ENCODE measurements at places on chromosomes 5 and 9.

DNA sequence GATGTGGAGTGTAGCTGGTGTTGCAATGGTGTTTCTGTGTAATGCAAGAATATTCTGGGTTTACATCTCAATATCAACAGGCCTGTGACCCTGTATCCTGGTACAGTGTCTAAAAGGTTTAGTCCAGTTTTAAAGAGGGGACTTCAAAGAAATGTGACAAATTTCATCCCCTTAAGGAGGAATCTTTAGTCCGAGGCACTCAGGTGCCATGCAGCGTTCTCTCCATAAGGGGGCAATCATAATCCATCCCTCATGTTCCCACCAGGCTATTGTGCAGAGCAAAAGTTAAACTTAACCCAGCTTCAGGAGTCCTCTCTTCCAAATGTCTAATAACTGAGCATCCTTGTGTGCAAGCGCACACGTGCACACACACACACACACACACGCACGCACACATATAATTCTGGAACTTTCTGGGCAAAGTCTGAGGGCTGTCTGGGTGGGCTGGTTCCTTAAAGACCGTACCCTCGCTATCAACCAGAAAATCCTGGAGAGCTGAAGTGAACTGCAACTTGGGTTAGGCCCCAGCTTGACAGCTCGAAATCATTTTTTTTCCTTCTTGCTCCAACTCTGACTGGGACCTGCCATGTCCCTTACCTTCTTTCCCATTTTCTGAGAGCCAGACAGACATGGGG is 46.0 kb downstream of the CRB2 start:
- ATAC-seq = no peak

DNA sequence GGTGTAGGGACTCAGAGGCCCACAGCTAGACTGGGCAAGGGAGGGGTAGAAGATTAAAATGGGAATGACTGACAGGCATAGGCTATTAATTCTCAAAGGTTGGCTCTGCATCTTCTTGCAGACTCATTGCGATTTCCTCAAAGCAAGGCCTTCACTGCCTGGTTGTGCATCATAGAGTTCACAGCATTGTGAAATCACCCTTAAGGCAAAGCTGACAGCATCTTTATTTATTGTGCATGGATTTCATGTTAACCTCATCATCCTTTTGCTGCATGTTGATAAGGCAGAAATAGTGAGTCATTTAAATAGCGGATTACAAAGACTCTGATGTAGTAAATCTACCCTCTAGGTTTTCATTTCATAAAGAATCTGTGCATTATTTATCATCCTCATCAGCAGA is 13.6 kb upstream of the PALM2AKAP2 start:
- ATAC-seq = no peak

DNA sequence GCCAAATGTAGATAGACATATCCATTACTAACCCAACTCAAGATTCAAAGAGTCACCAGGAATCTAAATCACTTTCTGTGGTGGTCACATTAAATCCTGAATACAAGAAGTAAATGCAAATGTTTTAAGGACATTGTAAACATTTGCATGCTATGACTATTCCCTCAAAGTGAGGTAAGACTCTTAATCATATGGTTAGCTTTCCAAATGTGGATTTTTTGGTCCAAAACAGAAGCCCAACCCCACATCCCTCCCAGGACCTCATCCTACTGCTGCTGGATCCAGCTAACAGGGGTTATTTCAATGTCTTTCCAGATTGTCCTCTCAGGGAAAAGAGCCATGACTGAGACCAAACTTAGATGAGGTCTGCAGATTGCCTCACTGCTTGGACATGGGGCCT is 228.1 kb upstream of the PANK3 start:
- ATAC-seq = no peak

DNA sequence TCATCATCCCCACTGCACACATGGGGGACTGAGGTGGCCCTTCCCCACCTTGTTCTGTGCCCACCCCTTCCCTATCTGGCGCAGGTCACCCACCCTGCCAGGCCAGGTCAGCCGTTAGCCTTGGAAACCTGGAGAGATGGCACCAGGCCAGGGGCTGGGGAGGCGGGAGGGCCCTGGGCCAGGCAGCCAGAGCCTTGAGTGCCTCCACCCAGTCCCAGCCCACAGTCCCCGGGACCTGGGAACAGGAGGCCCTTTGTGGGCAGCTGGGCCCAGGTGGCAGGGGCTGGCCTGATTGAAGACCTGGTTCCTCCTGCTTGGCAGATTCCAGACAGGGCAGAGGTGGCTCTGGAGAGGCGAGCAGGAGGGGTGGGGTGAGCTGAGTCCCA is 70.6 kb downstream of the LRSAM1 start:
- ATAC-seq = no peak

- no peak for ATAC-seq
These were observed 292.3 kb downstream of the DTWD2 start for GRCh38 chr5:118696076-118696475.

DNA sequence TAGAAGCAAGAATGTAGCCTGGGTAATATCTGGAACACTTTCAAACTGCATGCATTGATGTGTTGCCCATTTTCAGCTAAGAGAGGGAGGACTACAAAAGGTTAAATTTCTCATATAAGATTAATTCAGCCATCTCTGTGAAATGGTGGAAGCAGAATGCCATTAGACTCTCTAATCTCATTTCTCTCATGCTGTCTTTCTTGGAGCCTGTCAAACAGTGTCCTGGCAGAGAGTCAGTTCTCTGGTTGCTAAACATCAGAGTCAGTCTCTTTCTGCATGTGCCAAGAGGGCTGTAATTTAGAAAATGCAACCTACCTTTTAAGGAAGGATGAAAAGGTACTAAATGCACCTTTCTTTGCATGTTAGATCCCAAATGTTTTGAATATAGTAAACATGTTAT is 910 bp upstream of the GARNL3 start:
- no peak for ATAC-seq

DNA sequence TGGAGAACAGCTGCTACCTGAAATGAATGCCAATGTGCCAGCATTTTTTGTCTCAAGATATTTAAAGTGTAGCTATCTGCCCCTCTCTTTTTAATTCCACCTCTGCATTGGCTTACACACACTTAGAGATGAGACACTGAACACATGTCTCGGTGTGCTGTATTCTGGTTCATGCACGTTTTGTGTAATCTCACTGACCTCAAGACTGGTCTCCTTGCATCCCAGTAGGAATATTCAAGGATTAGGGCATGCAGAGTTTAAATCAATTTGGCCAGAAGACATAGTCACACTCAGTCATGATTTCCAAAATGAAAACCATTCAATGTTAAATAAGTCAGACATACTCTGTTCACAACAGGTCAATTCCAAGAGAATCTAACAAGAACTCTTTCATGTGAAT is 561.8 kb upstream of the TUSC1 start:
- no peak for ATAC-seq

GRCh38 chr9:129290606-129291005 is 112.5 kb upstream of the IER5L start:
- no peak for ATAC-seq

GRCh38 chr5:65796269-65796668 is 74.3 kb downstream of the NLN start:
- ATAC-seq = peak; percentile 74

DNA sequence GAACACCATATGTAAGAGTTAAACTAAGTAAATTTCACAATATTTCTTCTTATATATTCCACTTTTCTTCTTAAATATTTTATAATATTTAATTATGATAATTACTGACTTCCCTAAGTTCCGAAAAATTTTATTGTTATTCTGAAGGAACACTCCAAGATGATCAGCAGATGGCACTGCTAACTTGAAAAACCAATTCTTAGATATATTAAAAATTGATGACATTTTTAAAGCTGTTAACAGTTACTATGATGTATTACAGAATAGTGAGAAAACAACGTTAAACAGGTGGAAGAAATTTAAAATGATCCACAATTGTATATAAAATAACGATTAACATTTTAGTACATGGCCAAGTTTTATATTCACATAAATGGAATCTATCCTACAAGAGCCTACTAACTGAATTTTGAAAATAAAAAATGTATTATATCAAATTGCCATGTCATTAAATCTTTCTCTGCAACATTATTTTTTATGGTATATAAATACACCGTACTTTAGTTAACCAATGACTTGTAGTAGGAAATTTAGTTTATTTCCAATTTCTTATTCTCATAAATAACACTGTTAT is 30.1 kb upstream of the MUSK start:
- no peak for ATAC-seq

- no peak for ATAC-seq
These were observed 479.9 kb downstream of the KDM4C start for GRCh38 chr9:7237473-7238246.

DNA sequence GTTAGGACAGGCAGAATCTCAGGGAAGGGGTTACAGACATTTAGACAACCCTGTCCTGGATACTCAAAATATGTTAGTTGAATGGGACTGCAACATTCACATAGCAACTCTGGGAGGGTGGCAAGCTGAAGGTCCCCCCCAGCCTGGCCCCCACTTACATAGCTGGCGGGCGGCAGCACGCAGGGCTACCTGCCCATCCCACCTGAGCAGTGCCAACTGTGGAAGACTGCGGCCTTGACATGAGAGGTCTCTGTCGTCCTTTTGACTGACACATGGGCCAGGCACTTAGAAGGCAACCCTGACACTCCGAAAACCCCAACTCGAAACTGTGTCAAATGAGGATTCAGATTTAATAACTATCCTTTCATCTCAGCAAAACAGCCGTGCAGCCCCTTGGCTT is 16.5 kb downstream of the PAX5 start:
- no peak for ATAC-seq

DNA sequence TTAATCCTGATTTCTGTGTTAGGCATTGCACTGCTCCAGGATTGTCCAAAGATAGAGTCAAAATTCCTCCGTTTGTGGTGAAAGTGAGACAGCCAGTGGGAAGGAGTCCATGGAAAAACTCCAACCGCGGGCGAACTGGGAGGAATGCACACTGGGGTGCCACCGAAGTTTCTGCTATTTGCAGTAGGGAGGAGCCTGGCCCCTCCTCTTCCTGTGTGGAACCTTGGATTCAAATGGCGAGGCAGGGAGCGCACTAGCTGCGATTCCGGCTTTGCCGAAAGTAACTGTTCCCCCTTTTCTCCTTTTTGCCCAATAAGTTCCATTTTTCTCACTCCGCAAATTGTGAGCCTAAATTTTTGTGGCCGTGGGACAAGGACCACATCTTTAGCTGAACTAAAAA is 9.3 kb downstream of the BAAT start:
- no peak for ATAC-seq

- ATAC-seq = peak; percentile 19
These were observed 6.9 kb downstream of the CAMK4 start for GRCh38 chr5:111231119-111231518.

DNA sequence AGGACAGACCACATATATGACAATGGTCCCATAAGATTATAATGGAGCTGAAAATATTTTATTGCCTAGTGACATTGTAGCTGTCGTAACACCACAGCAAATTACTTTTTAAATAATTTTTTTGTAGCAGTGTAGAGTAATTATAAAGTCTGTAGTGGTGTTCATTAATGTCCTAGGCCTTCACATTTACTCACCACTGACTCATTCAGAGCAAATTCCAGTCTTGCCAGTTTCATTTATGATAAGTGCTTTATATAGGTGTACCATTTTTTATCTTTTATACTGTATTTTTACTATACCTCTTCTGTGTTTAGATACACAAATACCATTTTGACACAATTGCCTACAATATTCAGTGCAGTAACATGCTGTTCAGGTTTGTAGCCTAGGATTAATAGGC is 67.6 kb downstream of the TLE4 start:
- no peak for ATAC-seq

- ATAC-seq = no peak
These were observed 148.4 kb upstream of the NFIL3 start for GRCh38 chr9:91572044-91572443.

GRCh38 chr5:173591056-173591514 is 25.4 kb downstream of the BOD1 start:
- no peak for ATAC-seq

DNA sequence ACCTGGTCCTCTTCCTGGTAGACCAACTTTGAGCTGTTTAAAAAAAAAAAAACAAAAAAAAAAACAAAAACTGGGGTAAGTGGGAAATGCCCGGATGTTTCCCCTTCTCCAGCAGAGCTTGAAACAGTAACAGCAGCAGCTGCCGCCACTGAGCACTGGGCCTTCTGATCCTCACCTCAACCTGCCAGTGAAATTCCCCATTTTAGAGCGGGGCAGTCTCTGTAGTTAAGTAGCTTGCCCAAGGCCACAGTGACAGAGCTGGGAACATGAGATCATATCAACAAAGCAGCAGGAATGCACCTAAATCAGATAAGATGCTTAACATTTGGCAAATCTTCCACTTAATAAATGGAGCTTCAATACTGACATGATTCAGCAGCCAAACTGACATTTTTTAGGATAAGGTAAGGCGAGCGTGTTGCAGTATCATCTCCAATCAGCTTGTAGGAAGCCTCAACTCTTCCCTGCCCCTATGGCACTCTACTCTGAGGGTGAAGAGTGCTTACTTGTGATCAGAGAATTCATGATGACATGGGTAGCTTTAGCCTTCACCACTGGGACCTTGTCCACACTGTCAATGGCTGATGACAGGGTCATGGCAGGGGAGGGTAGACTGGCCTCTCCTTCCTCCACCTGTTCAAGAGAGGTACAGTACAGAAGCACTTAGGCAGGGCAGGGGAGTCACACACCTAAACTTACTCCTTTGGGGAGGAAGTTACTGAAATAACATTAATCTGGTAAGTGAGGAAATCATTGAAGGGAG is 9.3 kb downstream of the KIAA1191 start:
- no peak for ATAC-seq

DNA sequence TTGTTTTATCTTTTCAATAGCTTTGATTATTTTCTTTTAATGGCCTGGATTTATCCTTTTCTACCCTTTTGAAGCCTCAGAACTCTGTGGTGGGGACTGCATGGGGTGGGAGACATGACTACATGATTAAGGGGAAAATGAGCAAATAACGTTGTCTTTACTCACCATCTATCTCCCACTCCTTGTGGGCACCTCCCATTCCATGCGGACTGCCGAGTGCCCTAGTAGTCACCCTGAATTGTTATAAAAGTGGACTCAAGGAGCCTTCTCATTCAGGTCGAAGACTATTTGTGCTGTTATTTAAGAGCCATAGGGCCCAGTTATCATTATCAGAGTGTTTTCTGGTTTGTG is 281.8 kb downstream of the MLLT3 start:
- ATAC-seq = no peak
